ENCODE measurements at places on chromosomes 12 and 14.
A peak's percentile ranks its signal among the peaks of the same experiment; 100 is the strongest.

DNA sequence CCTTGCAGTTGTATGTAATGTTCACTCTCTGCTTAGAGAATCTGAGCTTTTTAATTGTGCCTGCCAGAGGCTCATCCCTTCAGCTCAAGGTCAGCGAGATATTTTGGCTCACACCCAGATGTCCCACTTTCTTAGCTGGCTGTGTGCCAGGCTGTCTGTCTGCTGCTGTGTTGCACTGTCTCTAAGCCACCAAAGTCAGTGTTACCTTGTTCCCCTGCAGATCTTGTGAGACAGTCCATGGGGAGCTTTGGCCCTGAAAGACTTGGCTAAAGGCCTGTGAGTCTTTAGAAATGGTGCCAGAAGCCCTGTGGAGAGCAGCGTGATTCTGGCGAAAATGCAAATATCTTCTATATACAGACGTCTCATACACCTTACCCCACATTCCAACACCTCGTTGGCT is 293.7 kb downstream of the TTC6 start:
- no peak for DNase-seq

DNA sequence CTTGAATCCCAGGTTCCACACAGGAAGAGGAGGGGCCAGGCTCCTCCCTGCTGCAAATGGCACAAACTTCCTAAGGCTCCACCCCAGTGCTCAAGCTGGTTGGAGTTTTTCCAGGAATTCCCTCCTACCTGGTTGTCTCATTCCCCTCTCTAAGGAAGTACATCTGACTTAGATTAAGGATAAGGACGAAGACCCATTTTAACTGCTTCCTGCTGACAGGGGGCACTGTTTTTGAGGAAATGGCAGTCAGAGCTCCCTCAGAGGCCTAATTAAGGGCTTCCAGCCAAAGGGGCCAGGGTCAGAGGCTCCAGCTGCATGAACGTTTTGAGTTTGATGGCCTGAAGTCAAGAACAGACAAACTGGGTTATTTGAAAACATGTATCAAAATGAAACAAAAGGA is 1084.7 kb downstream of the SLC6A15 start:
- DNase-seq = no peak

DNA sequence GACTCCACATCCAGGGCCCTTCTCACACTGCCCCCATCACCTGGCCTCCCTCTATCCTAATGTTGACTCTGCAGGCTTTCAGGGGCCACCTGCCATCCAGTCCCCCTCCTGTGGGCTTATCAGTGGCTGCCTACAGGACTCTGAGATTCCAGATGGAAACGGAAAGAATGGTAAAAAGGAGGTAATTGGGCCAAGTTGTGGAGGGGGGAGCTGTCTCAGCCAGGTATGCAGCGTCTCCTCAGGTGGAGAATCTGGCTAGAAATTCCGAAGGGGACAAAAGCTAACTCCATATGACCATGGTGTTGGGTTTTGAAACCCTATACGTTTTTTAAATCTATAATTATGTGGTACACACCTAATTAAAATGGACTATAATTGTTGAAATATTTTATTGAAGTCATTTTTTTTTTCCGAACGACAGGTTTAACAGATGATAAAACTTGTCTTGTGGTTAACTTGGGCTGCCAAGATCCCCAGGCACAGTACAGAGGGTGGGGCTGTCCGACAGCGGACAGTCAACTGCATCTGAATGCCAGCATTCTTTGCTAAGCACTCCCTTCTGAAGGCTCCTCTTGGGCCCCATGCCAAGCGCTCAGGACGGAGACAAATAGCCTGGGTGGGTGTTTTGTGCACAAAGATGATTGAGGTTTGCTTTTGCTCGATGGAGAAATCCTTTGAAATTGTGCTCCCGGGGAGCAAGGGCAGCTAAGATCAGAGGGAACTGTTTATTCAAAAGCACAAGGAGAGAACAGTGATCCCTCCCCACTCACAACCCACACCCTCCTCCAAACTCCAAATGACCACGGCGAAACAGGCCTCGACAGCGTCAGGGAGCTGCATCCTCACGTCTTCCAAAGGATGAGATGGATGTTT is 365.6 kb downstream of the BCL11B start:
- no peak for DNase-seq

- no peak for DNase-seq
Measured at GRCh38 chr12:94561943-94562411, 88.4 kb downstream of the TMCC3 start.

DNA sequence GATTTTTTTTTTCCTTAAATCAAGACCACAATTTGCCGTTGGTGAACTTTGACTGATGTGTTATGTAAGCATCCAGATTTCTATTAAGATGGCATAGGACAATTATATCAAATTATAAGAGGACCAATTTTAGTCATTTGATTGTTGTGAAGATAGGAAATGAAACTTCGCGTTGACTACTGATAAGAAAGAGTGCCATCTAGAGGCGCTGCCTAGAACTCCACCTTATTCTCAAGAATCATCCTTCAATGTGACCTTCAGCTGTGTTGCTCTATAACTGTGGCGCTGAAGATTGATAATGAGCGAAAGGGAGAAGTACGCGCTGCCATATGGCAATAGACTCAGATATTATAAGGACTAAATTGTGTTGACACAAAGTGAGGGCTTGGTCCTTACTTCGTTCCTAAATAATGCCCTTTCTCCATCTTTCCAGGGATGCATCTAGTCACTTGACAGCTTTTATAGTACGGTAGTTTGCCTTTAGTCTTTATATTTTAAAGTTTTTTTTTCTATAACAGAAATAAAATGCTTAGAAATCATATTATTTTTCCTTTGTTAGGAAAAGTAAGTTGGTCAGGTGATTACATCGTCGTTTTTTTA is 350.8 kb upstream of the STXBP6 start:
- peak; percentile 7 for DNase-seq

GRCh38 chr12:11016937-11017336 is 5.5 kb downstream of the TAS2R19 start:
- no peak for DNase-seq

- peak; percentile 8 for DNase-seq
Measured at GRCh38 chr12:67355428-67356379, 86.5 kb downstream of the CAND1 start.

DNA sequence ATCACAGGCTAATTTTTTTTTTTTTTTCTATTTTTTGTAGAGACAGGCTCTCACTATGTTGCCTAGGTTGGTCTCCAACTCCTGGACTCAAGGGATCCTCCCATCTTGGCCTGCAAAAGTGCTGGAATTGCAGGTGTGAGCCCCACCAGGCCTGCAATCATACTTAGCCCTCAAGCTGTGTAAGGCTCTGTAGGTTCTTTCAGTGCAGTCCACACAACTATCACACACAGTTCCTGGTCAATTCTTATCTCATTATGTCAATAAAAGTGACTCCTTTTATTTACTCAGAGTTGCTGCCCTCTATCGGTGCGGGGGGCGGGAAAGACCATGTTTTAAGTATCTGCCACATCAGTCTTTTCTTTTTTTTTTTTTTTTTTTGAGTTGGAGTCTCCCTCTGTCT is 29.0 kb downstream of the SLC2A3 start:
- DNase-seq = no peak

- DNase-seq = peak; percentile 87
Measured at GRCh38 chr12:1594261-1595025, at the start of gene FBXL14. FBXL14 (minus strand) TSS chr12:1594581; CDS start chr12:1594066, 515 bp downstream.

DNA sequence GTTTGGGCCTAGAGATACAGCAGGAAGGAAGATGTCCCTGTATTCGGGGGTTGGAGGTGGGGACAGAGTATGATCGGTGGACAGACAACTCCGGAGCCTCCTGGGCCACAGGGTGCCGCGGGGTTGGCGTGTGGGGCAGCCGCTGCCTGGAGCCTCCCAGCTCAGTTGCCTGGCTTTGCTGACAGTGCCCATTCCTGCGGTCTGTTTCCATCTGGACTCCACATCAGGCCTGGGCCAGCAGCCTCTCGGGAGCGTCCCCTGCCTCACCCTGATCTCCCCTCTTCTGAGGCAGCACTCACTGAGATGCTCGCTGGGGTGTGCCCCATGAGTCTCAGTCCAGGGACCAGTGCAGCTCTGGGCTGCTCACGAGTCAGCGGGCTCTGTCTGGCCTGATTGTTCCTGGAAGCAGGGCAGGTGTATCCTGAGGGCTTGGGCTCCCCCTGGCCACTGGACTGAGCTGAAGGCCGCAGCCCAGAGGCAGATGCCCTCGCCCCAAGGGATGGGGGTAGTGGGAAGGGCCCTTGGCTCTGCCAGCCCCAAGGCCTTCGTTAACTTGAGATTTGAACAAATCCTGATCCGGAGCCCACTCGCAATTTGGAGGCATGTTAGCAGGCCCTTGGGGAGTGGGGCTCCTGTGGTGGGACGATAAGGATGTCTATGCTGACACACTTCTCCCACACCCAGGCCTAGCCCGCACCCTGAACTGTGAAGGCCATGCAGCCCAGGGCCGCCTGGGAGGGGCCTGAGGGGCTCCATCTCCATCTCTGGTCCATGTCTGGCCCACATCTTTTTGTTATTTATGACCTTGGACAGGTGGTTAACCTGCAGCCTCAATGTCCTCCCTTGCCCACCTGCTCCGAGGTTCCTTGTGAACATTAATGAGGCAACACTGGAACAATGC is 7.5 kb downstream of the HIP1R start:
- no peak for DNase-seq

DNA sequence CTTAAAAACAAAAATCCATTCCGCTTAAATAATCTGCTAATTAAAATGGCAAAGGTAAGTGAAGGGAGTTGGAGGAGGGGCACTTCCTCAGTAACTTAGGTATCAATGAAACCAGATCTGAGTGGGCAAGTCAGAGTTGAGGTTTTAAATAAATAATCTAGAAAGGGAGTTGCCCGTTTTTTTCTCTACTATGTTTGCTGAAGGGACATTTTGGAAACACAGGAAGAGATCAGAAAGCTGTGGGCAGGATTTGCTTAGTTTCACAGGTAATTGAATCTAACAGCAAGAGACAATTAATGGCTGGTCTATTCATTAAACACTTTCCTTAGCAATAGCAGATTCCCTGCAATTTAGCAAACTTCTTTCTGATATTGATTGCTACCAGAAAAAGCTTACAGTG is 186.0 kb upstream of the ABCD2 start:
- DNase-seq = no peak

DNA sequence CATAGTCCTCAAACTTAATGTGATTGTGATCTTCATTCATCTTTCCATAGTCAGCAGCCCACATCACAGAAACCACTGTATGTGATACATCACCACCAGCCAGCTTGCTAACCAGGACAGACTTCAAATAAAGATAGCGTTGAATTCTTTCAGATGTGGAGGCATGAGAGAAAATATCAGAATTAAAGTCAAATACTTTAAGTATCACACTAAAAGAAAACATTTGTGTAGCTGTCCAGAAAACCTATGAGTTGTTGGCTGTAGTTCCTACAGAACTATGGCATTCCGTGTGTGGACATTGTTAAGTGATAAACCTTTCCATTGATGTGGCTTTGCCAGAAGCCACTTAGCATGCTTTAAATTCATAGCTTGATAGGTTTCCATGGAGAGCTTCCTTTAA is 105.1 kb downstream of the LLPH start:
- no peak for DNase-seq

GRCh38 chr12:57896434-57897201 is 44.7 kb upstream of the ATP23 start:
- DNase-seq = peak; percentile 13

DNA sequence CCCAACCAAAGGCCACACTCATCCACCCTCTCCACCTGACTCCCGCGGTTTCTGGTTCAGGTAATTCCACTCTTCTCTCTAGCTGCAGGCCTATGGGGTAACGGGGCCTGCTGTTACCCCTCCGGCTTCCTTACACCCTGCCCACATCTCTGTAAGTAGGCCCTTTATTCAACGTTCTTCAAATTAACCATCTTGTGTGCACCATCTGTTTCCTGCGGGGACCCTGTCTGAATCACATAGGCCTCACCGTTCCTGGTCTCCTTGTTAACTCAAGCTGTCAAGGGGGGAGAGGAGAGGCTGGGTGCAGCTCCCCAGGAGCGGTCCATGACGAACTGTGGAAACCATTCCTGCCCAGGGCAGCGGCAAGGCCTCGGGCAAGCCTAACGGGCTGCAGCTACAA is 9.3 kb upstream of the DLK1 start:
- no peak for DNase-seq

DNA sequence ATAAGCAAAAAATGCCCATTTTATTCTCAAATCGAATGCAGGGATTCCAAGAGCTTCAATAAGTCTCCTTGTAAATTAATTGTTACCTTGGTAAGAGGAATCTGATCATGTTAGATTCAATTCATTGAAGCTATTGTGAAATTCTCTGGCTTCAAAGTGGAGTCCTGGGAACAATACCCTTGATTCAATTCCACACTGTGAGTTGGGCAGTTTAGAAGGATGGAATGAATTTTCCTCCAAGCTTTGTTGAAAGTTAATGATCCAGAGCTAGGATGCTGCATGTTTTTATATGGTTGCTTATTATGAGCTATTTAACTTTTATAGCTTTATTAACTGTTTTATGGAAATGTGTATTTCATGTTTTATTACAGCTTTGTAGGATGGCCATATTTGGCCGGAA is 89.9 kb upstream of the IGF1 start:
- no peak for DNase-seq

- DNase-seq = no peak
Measured at GRCh38 chr12:102964872-102965271, 7.4 kb downstream of the ASCL1 start.

DNA sequence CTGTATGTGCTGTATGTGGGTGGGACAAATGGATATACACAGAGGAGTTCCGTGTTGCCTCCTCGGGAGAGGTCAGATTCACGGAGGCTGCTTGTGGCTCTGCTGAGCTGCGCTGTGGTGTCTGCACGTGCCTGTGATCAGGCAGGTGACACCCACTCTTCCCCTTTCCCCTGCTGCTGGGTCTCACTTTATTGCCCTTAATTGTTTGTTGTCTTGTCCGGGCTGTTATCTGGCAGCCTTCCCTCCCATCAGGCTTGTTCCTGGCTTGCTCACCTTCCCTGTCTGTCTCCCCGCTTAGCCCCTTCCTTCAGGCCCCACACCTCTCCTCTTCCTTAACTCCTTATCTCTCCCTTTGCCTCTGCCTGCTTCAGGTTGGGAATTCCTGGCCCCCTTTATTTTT is 13.5 kb downstream of the WNT5B start:
- DNase-seq = no peak

DNA sequence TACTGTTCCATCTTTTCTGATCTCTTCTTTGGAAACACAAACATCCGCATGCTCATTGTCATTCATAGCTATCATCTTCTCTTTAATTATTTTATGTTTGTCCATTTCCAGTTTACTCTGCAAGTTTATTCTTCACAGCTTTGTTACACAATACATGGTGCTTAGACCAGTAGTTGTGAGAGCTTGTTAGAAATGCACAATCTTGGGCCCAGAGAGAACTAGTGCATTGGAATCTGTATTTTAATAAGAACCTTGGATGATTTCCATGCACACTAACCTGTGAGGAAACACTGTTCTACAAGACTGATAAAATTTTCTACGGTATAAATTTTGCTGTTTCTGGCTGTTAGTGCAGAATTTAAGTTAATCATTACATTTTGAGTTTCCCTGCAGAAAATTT is 59.3 kb upstream of the SLC2A13 start:
- DNase-seq = no peak

GRCh38 chr14:97408503-97408902 is 611.3 kb downstream of the VRK1 start:
- no peak for DNase-seq

DNA sequence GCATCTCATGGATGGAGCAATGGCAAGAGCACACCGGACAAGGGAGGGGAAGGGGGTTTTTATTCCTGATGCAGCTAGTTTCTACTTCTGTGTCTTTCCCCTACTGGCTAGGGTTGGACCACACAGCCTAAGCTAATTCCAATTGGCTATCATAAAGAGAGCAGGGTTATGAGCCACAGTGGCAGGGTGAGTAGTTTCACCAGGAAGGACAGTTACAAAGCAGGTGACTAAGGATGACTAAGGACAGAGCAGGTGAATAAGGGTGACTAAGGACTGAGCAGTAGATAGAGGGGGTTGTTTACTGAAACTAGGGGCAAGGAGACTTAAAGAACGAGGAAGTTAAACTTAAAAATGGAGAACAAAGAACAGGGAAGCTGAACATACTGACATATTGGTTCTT is 321.4 kb upstream of the SEL1L start:
- DNase-seq = no peak

All from naive thymus-derived CD8-positive, alpha-beta T cell (primary cell).